MCF 10A (cell line): ENCODE measurements at places on chromosomes 5 and 9.
A peak's percentile ranks its signal among the peaks of the same experiment; 100 is the strongest.

- DNase-seq = no peak
Observed at GRCh38 chr5:67263656-67264408, 67.2 kb upstream of the CD180 start.

DNA sequence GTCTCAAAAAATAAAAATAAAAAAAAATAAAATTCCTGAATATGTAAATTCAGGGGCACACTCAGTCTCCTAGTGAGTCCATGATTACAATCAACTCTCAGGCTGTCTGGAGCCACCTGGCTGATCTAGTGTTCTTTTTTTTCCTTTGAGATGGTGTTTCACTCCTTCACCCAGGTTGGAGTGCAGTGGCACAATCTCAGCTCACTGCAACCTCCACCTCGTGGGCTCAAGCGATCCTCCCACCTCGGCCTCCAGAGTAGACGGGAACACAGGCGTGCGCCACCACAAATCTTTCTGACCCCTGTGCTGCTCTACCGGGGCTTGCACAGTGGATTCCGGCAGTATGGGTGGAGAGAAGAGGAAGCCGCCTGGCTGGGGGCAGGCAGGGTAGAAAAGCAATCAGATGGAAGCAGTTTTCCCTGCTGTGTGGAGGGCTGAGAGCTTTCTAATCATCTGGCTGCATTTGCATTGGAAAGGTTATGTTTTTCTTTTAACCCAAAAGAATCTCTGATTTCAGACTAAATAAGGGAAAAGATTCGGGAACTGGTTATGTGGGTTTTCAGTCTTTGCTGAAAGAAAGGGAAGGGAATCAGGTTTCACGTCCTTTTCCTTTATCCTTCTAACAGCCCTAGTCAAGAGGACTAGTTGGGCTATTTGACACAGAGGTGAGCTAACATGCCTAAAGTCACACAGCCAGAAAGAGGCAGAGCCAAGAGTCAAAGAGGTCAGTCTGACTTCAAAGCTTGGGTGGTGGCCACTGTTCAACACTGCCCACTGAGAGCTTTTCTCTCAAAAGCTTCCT, 26.3 kb upstream of the CORO2A start:
- no peak for DNase-seq

GRCh38 chr5:157107508-157107907, 1.3 kb downstream of the HAVCR2 start:
- no peak for DNase-seq

DNA sequence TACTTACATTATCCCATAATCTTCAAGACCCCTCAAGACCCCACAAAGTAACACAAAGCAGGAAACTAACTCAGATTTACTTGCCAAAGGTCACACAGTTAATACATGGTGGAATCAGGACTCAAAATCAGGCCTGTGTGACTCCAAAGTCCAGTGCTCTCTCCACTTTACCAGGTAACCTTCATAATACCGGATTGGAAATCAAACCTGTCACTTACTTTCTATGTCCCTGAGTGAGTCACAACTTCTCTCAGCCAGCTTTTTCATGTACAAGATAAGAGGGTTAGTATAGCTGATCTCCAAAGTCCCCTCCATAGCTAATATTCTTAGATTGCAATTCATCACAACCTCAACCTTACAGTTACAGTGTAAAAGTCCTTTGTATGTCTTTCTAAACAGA, 17.1 kb downstream of the STRBP start:
- DNase-seq = no peak

DNA sequence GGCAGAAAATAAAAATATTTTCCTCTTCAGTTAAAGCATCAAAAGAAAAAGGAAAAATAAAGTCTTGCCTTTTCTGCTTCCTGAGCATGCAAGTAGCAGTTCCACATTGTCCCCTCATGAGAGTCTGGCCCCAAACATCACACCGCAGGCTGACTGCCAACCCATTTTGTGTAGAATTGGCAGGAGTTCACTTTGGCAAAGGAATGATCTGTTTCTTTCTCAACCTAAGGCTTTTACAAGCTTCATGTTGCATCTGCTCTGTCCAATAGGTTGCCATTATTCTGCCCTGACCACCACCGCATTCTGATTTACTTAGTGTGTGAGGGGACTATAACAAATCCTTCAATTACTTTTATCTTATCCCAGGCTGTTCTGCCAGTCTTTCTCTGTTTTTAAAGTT, 249.5 kb downstream of the ISL1 start:
- DNase-seq = peak; percentile 43

DNA sequence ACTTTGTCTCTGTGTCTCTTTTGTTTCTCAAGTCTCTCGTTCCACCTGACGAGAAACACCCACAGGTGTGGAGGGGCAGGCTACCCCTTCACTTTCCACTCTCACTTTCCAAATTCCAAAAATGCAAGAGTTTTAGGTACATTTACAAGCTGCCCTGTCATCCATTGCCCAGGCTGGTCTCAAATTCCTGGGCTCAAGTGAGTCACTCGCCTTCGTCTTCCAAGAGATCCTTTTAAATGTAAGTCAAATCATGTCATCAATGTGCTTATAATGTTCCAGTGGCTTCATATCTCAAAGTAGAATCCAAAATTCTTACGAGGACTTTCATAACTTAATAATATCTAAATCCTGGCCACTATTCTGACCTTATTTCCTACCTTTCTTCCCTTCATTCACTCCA, 20.4 kb upstream of the UGCG start:
- DNase-seq = no peak

DNA sequence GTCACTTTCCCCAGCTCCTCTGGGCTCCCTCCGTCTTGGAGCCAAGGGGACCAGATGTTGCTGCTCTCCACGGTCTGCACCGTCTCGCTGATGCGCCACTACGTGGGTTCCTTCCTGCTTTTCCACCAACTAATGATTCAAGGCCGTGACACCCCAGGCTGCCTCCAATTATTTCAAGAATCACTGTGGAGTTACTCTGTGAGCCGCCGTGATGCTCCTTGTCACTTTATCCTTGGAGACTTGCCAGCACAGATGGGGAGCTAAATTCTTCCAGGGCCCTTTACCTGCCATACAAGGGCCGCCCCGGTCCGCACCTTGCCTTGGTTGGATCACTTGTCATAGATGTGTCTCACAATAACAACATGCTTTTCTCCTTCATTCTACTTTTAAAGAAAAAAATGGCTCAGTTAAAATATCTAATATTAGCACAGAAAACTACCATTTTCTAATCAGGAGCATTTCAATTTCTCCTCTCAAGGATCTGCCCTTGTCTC, 202.0 kb downstream of the FSTL4 start:
- no peak for DNase-seq

DNA sequence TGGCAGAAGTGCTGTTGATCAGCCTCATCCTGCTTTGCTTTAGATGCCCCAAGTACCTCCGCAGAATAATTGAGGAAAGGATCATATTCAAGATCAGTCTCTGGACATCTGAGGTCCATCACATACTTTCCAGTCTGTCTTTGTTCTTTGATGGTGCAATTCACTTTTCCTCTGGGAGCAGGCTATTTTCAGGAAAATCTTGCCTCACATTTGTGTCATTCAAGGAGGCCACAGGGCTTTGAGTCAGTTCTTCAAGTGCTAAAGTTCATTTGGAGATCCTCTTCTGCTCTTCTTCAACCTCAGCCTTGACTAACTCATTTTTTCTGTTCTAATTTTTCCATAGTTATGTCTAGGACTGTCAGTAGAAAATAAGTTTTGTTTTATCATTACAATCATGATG, 18.6 kb downstream of the EQTN start:
- peak; percentile 11 for DNase-seq

DNA sequence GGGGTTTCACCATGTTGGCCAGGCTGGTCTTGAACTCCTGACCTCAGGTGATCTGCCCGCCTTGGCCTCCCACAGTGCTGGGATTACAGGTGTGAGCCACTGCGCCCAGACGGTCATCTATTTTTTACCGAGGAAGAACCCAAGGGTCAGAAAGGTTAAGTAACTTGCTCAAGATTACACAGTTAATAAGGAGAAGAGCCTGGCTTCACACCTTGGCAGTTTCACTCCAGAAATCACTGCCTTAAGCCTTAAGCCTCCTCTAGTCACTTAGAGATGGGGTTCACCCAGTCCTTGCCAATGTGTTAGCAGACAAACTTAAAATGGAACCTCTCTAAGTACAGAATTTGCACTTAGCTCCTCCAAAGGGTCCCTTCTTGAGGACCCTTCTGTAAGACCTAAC, 116.3 kb downstream of the PTTG1 start:
- DNase-seq = no peak

- DNase-seq = no peak
Observed at GRCh38 chr5:19369048-19369447, 619.0 kb downstream of the CDH18 start.
